ENCODE measurements at places on chromosomes 4 and X.

GRCh38 chrX:132609362-132609848, 120.6 kb upstream of the MBNL3 start:
- no peak for DNase-seq

DNA sequence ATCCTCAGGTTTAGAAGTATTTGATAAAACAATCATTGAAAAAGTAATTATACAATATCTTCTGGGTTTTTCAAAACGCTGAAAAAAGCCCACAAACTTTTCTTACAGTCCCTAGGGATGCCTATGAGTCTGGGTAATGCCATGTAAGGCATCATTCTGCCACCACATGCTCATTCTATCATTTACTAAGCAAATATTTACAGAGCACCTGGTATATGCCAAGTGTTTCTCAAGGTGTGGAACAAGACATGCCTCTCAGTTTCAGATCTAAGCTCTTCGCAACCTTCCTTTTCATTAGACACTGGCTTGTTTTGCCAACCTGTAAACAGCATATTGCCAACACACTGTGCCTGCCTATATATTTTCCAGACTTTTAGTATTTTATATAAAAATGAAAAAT, 17.7 kb downstream of the MID1 start:
- no peak for DNase-seq

GRCh38 chr4:83568062-83568461, 32.2 kb downstream of the GPAT3 start:
- DNase-seq, result no peak

- peak; percentile 17 for DNase-seq
Observed at GRCh38 chr4:148214529-148215166, 227.6 kb downstream of the NR3C2 start.

DNA sequence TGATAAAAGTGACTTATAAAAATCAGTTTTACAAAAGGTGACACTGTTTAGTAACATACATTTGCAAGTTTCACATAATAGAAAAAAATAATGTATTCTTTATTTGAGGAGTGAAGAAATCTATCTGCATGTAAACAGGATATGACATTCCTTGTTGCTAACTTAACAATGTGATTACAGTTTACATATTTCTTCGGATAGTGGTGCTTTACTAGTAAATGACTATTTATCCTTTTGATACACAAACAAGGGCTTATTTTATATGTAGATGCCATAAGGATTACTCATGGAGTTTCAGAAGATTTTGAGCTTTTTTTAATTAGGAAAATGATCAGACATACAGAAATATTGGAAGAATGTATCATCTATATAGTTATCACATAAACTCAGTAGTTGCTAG, 126.5 kb downstream of the SLIT2 start:
- DNase-seq, result no peak

- no peak for DNase-seq
Observed at GRCh38 chr4:133801883-133802282, 399.7 kb downstream of the PABPC4L start.

- DNase-seq, result no peak
Observed at GRCh38 chrX:150643271-150643670, 49.9 kb upstream of the MTMR1 start.

DNA sequence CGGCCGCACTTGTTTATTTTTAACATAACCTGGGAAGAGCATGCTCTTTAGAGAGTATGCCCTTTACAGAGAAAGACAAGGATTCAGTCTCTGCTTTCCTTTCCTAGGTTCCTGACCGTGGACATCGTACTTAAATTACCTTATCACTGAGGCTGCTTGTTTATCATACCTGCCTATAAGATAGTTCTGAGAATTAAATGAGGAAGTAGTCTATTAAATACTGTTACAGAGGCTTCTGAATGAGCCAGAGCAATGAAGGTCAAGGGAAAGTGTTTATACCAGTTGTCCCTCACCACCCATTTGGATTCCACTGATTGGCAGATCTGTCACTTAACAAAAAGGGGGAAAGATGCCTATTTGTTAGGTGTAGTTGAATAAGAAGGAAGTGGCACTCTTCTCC, 10.0 kb downstream of the TXLNG start:
- no peak for DNase-seq

GRCh38 chr4:31175242-31175910, 455.2 kb downstream of the PCDH7 start:
- DNase-seq, result no peak

- DNase-seq, result no peak
Observed at GRCh38 chr4:128866269-128866668, 56.8 kb downstream of the JADE1 start.

DNA sequence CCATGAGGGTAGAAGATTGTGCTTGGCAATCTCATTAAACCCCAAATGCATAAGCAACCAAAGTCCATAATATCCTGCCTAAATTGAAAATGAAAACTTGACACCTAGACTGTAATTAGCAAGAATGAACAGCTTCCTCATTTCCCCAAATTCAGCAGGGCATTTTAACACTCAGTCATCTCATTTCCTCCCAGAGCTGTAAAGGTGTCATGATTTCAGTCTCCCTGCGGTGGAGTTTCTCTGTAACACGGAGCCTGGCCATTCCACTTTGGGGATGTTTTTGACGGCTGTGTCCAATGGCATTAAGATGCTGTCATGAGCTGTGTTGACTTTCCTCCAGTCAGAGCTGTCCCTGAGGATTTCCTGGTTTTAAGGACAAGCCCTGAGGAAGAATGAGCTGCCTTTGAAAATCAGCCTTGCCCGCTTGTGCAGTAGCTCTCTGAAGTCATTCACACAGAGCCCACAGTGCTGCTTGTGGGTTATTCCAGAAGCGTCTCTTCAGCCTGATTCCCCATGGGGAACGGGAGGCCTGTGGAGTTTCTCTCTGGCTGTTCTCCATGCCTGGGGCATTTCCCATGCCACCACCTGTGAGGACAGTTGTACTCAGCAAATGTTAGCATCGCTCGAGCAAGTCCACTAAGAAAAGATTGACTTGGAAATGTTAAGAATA, 187.0 kb downstream of the MID1 start:
- DNase-seq, result no peak

- DNase-seq, result no peak
Observed at GRCh38 chr4:38151873-38152272, 191.7 kb downstream of the PTTG2 start.

- no peak for DNase-seq
Observed at GRCh38 chr4:149857446-149857845, 41.8 kb upstream of the IQCM start.

DNA sequence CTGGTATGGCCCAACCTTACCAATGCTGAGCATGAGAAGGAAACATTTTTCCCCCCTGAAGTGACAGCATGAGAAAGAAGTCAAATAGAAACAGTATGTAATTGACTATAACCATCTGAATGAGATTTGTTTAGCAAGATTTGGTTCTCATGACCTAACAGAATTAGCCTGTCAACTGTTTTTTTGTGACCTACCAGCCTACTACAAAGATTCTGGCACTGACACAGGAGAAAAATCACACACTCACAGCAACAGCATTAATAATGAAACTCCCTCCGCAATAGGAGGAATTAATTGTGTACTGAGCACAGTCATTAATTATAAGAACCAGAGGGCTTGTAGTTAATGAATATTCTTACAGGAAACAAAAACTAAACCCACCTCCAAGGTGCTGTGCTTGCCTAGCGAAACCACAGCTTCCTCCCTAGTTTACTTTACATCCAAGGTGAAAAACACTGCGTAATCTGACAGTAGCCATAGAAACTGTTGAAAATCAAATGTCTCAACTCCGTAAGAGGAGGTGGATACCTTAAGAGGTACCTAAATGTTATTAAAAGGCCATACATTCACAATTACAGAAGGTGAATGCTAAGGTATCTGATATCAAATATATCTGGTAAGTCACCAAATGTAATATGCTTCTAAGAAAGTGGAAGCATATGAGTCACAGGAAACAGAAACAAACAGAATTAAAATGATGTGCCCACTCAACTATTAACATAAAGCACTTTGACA, 34.9 kb downstream of the MMRN1 start:
- DNase-seq, result no peak

DNA sequence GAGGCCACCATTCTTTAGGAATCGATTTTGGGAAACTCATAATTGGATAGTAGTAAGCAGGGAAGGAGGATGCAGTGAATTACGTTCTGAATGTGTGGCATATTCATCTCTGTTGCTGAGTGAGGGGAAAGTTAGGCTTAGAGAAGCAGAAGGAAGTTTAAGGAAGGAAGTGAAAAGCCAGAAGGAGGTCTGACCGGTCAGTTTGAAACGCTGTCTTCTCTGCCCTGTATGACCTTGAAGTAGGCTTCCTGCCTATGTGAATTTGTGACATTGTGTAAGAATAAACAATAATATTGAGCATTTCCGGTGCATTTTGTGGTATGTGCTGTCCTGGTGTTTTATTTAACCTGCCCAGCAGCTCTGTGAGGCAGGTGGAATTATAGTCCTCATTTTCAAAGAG, 67.3 kb downstream of the PDLIM5 start:
- DNase-seq, result no peak

- DNase-seq, result no peak
Observed at GRCh38 chr4:54447304-54447703, 210.5 kb upstream of the KIT start.

DNA sequence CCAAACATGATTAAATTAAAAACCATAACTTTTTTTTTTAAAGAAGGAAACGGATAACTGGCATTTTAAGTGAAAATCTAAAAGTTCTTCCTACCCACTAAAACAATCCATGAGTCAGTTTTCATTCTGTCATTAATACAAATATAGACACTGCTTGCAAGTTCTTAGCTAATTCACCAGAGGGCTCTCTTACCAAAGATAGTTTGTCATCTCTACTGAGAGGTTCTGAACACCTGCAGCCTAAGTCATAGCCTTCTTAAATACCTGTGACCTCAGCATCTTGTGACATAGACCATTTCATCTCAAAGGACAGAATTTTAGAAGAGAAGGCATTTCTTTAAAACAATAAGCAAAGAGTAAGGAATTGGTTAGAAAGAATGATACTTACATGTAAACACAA, 65.3 kb upstream of the FAM120C start:
- no peak for DNase-seq

GRCh38 chrX:63656871-63657580, 128.0 kb downstream of the ARHGEF9 start:
- DNase-seq, result no peak

- no peak for DNase-seq
Observed at GRCh38 chr4:185896817-185897488, 85.0 kb upstream of the SORBS2 start.

DNA sequence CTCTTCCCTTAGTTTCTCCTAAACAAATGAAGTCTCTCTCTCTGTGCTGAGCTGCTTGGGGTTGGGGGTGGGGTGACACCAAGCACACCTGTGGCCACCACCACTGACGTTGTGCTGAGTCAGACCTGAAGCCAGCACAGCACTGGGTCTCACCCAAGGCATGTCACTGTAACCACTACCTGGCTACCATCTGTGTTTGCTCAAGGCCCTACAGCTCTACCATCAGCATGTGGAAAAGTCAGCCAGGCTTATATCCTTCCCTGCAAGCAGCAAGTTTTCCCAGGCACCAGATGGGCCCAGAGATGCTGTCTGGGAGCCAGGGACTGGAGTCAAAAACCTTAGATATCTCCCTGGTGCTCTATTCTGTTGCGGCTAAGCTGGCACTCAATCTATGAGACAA, 6.9 kb downstream of the CXCL10 start:
- DNase-seq, result no peak

DNA sequence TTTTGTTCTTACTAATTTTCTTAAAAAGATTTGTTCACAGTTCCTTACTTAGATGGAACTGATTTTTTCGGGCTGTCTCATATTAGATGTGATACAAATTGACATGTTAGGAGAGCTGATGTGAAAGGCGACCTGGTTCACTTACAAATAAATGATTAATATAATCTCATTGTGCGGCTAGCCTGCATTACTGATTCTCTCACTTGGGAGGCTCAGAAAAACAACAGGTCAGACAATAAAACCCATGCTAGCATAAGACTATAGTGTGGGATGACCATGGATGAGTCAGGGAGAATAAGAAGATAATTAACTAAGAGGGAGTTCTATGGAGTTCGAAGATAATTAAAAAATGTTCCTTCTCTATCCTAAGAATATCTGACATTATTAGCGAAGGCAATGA, 40.8 kb downstream of the RTL9 start:
- no peak for DNase-seq

DNA sequence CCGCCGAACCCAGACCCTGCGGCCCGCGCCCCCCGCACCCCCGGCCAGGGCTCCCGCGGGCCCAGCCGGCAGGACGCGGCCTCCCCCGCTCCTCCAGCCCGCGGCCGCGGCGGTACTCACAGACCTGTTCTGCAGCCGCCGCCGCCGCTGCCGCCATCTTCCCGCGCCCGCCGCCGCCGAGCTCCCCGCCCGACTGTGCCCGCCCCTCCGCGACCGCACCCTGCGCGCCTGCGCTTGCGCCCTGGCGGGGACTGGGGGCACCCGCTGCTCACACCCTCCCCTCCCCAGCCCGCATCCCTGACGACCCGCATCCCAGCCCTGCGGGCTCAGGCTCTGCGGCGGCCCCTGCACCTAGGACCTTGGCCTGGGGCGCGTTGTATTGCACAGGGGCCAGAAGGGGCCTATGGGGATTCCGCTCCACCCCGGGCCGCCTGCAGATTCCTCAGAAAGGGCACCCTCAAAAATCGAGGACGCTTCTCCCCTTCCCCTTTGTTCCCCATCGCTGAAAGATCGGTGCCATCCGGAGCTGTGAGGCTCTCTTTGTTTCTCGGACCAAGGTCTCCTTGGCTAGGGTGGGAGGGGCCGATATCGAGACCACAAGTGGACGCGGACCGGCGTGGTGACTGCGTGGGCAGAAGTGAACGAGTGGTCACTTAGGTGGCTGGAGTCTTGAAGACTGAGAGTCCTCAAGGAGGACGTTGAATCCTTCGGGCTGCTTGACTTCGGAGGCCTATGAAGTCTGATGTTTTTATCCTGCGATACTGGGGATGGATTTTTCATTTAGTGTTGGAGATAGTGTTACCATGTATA, at the start of gene SGCB:
SGCB (minus strand) TSS at position 197 of the 810 bp plus-strand sequence; CDS start at position 157, 40 bp downstream.
- DNase-seq, result peak; percentile 49

DNA sequence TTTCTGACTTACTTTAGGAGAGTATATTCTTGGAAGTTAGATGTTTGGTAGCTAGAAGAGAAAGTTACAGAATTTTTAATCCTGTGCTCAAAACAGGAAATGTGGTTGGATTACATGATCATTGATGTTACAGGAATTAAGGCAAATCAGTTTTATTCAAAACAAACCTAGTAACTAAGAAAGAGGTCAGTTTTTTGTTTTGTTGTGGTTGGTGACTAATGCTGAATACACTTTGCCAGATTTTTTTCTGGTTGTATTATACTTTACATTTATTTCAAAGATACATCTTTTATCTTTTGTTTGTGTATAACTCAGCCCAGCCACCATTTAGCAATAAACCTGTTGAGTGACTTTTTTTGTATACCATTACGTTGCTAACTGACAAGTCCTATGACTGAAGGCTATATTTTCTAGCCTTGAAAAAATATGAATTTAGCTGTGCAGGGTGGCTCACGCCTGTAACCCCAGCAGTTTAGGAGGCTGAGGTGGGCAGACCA, 116.7 kb downstream of the KLHL8 start:
- DNase-seq, result no peak

DNA sequence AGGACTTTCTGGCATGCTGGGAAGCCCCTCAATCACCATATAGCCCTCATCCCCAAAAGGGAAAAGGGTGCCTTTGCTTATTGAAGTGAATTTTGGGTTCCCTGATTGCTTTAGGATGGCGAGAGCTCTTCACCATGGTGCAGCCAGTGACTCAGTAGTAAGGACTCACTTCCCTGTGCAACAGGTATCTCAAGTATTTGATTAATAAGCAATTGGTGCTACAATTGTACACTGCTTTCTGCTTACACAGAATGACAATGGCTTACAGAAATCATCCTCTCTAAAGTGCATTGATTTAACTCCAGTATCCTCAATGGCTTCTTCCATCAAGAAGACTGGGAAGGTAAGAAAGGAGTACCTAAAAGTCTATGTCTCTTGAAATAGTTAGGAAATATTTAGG, 143.7 kb upstream of the SMIM10 start:
- no peak for DNase-seq
